ENCODE measurements at places on chromosomes 2 and 18.

DNA sequence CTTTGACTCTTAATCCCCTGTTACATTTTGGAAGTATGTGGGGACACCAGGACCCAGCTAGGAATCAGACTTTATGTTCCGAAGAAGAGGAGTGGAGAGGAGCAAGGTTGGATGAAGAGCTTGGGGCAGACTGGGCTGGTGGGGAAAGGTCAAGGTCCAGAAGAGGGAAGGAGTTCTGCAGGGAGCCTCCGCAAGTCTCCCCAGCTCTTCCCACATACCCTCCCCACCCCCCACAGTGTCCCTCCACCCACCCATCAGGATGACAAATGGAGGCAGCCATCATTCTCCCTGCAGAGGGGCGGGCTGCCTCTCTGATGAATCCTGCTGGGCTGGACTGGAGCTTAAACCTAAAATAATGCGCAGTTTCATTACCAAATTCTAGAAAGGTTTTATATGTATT is 77.2 kb downstream of the ACKR3 start:
- DNase-seq, result no peak

DNA sequence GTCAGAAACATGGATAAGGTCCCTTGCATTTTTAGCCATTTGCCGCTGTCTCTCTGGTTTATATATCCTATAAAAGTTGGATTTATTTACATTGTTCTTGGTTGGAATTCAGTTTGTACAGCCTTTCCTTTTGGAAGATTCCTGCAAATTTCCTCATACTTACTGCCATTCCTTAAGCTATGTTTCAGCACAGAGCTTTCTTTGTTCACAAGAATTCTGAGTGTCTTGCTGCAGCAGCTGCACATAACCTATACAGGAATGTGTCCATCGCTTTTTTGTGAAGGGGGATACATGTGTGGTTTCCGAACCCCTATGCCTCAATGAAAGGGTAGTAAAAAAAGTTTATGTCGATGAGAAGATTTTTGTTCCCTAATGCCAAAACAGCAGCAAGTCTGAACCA is 48.3 kb upstream of the CCDC68 start:
- DNase-seq, result no peak

DNA sequence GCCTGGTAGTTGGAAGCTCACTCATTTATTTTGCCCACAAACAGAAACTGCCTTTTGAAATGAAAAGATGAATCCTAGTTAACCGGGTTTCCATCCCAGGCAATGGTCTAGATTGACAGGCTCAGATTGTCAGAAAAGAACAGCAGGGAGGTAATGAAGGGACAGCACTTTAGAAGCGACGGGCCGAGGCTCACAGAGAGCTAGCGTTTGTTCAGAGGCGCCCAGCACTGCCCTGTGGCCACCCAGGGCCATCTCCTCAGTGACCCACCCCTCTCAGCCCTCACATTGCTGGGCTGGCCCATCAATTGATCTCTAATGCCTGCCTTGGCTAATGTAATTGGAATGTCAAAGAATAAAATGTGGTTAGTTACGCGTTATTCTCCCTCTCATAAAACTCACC is 304.8 kb downstream of the CDCA7 start:
- no peak for DNase-seq

DNA sequence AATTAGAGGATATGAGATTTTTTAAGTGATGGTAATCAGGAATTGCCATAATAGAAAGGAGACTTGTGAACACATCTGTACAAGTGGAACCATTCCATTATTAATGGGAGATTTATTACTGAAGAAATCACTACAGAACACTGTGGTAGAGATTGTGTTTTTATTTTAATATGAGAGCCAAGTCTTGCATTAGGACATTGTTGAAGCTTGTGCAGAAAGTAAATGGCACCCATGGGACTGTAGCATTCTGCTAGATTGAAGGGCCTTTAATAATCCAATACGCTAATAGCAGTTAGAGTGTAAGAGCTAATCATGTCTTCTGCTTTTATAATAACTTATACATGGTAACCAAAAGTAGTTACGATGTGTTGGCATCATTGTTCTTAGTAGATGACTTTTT is 83.6 kb downstream of the VRK2 start:
- DNase-seq, result no peak

GRCh38 chr18:5738526-5738925 is 156.8 kb downstream of the TMEM200C start:
- DNase-seq, result no peak

DNA sequence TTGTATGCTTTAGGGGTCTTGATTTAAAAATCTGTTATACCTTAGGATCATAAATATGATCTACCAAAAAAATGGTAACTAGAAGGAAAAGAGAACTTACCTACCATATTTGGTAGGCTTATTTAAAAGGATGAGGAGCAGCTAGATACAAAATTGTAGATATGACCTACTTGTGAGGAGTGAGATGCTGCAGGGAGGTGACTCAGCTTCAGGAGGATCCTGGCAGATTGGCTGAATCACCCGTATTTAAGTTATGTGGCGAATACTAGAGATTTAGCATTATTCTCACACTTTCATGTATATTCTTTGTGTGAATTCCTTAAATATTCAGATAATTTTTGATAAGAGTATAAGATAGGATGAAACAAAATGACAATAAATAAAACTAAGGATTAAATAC is 657.3 kb upstream of the LINC00305 start:
- DNase-seq, result no peak

DNA sequence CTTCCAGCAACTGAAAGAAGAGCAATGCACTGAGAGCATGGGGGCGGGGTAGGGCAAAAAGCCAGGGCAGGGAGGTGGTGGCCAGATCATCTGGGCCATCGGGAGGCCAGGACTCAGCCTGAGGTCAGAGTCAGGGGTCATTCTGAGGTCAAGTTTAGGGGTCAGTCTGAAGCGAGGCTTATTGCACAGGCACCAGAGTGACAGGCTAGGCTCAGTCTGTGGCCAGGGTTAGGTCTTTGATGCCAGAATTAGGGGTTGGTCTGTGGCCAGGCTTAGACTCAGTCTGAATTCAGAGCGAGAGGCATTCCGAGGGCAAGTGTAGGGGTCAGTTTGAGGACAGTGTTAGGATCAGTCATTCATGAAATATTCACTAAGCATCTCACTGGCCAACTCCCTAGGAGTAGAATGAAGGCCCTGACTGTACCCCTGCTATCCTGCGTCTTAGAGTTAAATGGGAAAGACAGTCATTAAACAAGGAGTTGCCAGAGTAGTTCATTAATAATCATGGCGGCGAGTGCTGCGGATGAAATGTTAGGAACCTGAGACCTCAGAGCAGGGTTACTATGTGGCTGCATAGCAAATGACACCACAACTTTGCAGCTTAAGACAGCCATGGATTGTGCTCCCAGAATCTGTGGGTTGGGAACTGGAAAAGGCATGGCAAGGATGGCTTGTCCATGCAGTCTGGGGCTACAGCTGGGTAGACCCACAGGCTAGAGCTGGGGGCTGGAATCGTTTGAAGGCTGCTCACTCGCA is 198.7 kb downstream of the CYP26B1 start:
- DNase-seq, result peak; percentile 94

DNA sequence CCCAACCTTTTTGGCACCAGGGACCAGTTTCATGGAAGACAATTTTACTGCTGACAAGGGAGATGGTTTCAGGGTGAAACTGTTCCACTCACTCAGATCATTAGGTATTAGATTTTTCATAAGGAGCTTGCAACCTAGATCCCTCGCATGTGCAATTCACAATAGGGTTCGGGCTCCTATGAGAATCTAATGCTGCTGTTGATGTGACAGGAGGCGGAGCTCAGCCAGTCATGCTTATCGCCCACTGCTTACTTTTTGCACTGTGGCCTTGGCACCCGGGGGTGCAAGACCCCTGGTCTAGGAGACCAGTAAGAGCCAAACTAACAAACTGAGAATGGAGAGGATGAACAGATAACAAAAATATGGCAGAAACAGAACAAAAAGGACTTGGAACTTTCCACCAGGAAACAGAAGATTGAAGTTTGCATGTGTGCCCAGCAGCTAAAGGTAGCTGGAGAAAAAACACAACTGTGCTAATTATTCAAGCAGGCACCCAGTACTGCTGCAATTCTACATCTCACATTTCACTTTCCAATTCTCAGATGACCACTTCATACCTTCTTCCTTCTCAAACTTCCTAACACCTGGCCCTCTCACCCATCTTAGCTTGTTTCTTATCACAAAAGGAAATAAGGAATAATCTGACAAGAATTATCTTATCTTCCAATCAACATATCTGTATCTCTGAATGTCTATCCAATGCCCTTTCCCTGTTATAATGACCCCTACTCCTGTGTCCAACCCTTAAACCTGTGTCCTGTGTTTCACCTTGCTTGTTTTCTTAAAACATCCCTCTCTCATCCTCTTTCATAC is 24.8 kb downstream of the SP3 start:
- DNase-seq, result no peak

- DNase-seq, result peak; percentile 92
Observed at GRCh38 chr2:216574046-216574445, 59.2 kb upstream of the IGFBP2 start.

- DNase-seq, result no peak
Observed at GRCh38 chr18:71760541-71760940, 783.6 kb downstream of the CBLN2 start.
